Activated T-cell treated with anti-CD3 and anti-CD28 coated beads, Interleukin-2, amount 50 U/mL, for 48 hours (primary cell): ENCODE measurements at places on chromosomes 11 and 22.

- no peak for DNase-seq
Measured at GRCh38 chr11:116537121-116537520, 235.7 kb downstream of the BUD13 start.

DNA sequence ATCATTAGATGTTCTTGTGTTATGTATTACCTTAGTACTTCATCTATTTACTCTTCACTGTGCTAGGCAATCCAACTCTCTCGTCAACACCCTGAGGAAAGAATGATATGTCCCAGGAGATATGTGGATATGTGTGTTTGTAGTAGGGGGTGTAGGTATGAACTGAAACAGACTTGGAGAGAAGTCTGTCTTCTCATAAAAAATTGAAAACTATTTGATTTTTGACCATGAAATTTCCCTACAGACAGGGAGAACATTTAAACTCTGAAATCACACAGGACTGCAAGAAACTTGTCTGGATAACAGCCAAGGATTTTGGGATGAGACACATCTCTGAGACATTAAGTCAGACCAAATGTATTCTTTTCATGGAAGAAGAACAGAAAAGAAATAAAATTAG is 967.0 kb upstream of the FAT3 start:
- DNase-seq, result no peak

- no peak for DNase-seq
Measured at GRCh38 chr11:33317662-33318061, 60.5 kb downstream of the HIPK3 start.

DNA sequence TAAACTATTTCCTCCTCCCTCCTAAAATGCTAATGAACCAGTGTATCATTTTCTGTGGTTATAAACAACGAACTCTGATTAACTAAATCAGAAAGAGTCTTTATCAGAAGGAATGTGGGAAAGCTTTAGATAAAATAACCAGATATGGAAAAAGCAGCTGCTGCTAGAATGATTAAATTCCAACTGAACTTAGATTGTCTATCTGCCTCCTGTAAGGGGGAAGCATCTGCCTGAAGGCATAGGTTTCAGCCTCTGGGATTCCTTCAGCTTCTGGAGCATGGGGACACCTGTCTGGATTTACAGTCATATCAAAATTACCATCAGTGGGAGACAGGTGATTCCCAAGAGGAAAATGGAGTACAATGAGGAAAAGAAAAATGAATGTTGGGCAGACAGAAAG is 1095.5 kb upstream of the CCDC90B start:
- DNase-seq, result no peak

GRCh38 chr11:102360681-102361080 is 13.7 kb downstream of the BIRC2 start:
- no peak for DNase-seq

DNA sequence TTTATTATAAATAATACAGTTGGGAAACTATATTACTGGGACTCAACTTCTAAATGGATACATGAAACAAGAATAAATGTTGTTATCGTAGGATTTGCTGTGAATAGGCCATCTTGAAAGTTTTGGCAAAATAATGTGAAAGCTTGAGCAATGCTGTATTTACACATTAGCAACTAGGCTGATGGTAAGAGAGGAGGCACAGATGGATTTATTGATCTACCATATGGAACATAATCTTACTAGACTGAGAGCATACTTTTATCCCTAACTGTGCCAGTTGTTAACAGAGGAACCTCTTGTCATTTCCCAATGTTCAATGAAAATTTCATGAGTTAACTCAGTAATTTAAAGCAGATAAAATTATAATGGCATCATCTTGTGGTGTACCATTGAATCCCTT is 22.8 kb downstream of the APIP start:
- no peak for DNase-seq

GRCh38 chr11:126991596-126991995 is 9.0 kb downstream of the KIRREL3 start:
- DNase-seq, result no peak

GRCh38 chr11:5631969-5632635 is 7.3 kb downstream of the TRIM34 start:
- DNase-seq, result no peak

- DNase-seq, result no peak
Measured at GRCh38 chr11:126722006-126722736, 278.4 kb downstream of the KIRREL3 start.

- DNase-seq, result no peak
Measured at GRCh38 chr22:46030231-46030880, 53.4 kb upstream of the WNT7B start.

DNA sequence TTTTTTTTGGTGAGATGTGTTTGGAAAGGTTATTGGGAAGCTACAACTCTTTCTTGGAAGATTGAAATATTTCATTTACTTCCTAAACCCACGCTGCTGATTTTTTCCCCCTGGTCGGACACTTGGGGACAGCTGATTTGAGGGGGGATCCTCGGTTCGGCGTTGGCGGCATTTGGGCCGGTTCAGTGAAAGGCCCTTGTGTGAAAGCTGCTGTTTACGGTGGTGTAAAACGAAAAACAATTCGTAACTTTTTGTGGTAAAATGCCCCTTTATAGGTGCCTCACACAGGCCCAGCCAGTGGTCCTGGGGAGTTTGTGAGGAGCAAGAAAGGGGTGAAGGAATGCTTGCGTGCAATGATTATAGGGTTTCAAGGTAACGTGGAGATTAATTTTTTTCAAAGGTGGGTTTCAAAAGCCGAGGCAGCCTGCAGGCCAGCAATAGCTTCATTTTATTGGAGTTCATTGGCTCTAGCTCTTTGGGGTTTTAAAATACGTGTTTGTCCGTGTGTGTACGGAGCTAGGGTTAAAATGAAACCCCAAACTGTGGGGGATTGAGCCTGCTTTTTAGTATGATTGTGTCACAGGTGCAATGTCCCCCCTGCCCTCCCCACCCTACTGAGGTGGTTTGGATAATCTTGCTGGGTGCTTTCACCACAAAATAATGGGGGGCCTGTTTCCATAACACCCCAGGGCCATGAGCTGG is 77.2 kb upstream of the PPARA start:
- no peak for DNase-seq

DNA sequence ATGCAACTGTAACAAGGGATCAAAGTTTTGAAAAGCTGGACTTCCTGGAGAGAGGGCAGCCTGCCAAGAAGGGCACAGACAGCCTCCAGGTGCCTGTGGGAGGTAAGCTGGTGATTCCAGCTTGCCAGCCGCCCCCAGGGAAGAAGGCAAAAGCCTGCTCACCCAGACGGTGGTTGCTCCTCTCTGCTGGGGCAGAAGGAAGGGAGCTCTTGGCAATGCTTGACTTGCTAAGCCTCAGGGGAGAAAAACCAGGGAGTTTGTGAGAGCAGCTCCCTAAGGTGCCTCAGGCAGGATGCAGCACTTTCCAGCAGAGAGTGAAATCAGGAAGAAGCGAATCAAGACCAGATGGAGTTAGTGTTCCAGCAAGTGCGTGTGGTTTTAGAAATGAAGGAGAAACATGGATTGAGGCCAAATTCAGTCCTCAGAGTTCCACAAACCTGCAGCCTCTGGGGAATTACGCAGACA is 553.6 kb downstream of the BUD13 start:
- DNase-seq, result no peak

- no peak for DNase-seq
Measured at GRCh38 chr22:46911346-46911745, 148.9 kb downstream of the TBC1D22A start.

DNA sequence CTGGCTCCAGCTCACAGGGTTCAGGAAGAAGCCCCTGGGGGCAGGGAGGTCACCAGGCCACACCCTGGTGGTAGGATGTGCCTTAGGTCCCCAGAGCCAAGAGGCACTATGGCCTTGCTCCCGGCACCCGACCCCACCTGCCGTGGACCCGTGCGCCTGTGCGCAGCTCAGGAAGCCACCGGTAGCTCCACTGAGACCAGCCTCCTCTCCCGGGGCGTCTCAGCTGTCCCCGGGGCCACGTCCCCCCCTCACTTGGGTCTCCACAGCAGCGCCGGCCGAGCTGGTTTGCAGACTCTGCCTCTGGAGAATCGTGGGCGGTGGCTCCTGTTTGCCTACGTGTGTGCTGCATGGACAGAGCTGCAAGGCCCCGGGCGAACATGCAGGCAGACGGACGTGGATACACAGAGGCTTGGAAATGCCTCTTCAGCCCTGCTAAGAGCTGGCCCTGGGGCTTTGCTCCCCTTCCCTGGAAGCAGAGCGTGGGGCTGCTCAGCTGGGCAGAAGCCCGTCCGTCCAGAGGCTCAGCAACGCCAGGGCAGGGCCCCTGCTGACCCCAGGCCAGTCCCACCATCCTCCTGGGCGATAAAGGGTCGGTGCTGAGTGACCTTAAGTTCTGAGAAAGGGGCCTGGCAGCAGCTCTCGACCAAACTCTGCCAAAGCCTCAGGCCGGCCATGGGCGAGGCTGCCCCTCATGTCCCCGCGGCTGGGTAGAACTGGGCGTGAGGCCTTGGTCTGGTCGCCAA is 15.3 kb upstream of the MUC5B start:
- no peak for DNase-seq

DNA sequence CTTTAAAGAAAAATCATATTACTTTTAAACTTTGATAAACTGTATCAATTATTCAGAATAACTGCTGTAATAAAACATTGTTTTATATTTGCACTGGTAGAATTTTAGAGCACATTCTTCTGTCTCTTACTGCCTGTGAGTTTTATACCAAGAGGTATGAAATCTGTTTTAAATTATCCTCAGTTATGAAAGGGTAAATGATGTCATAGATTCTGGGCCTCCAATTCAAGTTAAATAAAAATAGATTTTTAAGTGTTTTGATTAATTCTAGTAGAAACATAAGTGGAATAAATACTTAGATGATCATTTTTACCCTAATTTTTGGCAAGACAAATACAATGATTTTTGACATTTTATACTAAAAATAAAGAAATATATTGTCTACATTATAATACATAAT is 93.0 kb downstream of the GUCY1A2 start:
- DNase-seq, result no peak

DNA sequence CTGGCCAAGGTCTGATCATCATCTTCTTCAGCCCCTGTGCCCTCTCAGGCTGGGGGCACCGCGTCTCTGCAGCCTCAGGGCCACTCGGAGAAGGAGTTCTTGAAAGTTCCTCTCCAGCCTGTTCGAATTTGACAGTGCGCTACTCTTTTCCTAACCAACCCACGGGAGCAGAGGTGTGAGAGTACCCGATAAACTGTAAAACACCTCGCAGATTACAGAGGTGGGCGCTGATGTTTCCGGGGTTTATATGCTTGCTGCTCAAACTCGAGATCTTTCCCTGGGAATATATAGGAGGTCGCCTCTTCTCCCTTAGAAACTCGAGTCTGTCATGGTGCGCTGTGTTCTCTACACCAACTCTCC is 515 bp downstream of the CTR9 start:
- DNase-seq, result no peak

GRCh38 chr11:130050257-130050656 is 19.4 kb upstream of the APLP2 start:
- no peak for DNase-seq

DNA sequence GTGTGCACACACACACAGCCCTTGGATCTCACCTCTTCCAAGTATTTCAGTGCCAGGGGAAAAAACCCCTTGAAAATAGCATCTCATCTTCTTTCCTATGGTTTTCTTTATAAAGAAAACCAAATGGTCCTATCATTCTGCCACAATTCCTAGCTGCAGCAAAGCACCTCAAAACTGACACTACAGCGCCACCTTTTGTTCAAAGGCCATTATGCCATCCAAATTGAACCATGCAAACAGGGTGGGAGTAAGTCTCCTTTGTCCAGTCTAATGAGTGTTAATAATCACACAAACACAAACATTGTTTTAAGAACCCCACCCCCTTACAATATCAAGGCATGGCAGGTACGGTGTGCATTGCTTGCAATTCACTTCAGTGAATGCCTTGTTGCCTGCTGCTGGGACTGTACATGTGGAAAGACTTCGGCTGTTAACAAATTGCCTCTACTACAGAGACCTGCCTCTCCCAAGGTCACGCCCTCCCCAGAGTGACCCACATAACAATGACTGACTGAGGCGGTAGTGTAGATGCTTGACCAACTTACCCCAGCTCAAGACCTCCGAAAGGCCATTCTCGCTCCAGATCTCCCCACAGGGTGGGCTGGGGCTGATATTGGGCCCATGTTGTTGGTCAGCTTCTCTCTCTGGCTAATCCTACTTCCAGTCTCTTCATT is 31.7 kb downstream of the FAM181B start:
- peak; percentile 42 for DNase-seq
